Activated T-cell treated with anti-CD3 and anti-CD28 coated beads for 1 hour (primary cell): ENCODE measurements at places on chromosomes 3 and 15.

GRCh38 chr3:170485696-170486095, 67.0 kb downstream of the CLDN11 start:
- no peak for DNase-seq

DNA sequence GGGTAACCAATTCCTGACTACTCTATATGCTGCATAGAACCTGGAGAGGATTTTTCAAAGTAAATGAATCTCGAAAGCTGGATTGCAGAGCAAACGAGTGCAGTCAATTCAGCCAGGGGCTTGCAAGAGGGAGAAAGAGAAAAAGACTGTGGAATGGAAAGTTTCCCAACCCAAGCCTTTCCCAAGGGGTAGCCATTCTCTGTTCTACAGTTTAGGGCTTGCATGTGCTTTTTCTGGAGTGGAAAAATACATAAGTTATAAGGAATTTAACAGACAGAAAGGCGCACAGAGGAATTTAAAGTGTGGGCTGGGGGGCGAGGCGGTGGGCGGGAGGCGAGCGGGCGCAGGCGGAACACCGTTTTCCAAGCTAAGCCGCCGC, 511 bp upstream of the RARB start:
- DNase-seq = no peak

DNA sequence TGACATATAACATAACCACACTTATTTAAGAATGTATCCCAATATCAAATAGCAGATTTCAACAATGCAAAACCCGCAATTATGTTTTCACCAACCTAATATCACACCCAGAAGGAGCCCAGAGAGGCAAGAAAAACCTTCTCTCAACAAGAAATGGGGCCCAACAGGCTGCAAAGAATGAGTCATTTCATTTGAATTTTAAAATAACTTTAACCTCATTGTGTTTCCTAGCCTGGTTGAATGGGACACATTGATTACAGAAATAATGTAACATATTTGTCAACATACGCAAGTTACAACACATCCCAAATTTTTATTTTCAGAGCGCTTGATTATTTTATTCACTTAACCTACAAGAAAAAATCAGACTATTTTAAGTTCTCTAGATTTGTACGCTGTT, 365.1 kb upstream of the SLCO3A1 start:
- DNase-seq = no peak

DNA sequence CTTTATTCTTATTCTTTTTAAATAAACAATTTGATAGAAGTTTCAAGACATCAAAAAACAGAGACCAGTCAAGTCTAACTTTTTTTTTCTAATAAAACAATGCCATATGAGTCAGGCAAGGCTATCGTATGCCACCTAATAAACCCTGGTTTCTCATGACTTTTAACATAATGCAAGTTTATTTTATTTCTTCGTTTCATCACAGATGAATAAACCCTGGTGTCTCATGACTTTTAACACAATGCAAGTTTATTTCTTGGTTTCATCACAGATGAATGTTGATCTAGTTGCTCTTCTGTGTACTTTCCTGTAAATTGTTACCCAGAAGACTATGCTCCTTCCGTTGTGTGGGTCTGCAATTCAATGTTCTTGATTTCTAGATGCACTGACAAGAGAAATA, 905.4 kb downstream of the ROBO2 start:
- no peak for DNase-seq

DNA sequence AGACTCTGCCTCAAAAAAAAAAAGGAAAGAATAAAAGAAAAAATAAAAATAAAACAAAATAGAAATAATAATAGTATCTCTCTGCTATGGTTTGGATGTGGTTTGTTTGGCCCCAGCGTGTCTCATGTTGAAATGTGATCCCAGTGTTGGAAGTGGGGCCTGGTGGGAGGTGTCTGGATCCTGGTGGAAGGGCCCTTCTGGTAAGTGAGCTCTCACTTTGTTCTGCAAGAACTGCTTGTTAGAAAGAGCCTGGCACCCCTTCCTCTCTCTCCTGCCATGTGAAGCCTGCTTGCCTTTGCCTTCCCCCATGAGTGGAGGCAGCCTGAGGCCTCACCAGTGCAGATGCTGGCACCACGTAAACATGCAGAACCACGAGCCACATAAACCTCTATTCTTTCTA, 26.3 kb downstream of the TMEM44 start:
- no peak for DNase-seq

GRCh38 chr3:17014284-17014683, 129.5 kb downstream of the PLCL2 start:
- no peak for DNase-seq

DNA sequence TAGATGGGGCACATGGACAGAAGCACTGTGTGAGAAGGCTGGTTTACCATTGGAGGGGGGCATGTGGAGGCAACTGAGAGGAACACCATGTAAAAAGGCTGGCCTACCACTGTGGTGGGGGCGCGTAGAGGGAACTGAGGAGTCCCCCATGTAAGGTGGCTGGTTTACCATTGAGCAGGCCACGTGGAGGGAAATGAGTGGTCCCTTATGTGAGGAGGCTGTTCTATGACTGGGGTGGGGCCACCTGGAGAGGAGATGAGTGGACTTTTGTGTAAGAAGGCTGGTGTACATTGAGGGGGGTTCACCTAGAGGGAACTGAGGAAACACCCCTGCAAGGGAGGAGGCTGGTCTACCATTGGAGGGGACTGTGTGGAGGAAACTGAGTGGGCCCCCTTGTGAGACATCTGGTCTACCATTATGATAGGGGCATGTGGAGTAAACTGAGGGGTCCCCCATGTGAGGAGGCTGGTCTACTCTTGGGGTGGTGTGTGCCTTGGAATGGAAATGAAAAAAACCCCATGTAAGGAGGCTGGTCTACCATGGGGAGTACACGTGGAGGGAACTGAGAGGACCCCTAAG, 156.9 kb downstream of the FBLN2 start:
- DNase-seq = no peak

DNA sequence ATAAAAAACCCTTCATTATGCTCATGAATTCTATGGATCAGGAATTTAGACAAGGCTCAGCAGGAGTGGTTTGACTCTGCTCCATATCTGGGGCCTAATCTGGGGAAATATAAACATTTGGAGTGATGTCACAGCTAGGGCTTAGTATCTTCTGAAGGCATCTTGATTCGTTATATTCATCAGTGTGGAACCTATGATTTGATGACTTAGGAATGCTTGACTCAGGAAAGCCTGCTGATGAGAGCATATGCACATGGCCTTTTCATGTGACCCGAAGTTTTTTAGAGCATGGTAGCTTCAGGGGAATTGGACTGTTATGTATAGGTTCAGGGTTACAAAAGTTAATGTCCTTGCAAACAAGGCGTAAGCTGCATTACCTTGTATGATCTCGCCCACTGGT, 184.9 kb upstream of the LRRC3B start:
- no peak for DNase-seq

- DNase-seq = no peak
These were observed 21.3 kb downstream of the KLHL6 start for GRCh38 chr3:183534249-183534648.

GRCh38 chr3:80655216-80655615, 887.4 kb upstream of the ROBO1 start:
- DNase-seq = no peak

- no peak for DNase-seq
These were observed 46.4 kb upstream of the USP3 start for GRCh38 chr15:63458026-63458425.

DNA sequence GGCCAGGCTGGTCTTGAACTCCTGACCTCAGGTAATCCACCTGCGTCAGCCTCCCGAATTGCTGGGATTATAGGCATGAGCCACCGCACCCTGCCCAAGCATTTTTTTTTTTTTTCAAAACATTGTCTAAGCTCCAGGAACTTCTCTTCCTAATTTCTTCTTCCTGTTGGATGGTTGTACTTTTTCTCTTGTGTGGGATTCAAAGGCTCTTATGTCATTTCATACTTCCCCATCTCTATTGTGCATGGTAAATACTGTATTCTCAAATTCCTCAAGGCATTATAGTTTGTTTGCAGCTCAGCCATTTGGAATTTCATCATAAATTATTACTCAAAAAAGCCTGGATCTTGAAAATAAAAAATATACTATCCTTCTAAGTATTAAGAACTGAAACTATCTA, 199.1 kb upstream of the GADL1 start:
- DNase-seq = no peak

- DNase-seq = no peak
These were observed 435.9 kb downstream of the NR2F2 start for GRCh38 chr15:96766366-96766765.

GRCh38 chr3:105137911-105138310, 228.8 kb upstream of the ALCAM start:
- DNase-seq = no peak

DNA sequence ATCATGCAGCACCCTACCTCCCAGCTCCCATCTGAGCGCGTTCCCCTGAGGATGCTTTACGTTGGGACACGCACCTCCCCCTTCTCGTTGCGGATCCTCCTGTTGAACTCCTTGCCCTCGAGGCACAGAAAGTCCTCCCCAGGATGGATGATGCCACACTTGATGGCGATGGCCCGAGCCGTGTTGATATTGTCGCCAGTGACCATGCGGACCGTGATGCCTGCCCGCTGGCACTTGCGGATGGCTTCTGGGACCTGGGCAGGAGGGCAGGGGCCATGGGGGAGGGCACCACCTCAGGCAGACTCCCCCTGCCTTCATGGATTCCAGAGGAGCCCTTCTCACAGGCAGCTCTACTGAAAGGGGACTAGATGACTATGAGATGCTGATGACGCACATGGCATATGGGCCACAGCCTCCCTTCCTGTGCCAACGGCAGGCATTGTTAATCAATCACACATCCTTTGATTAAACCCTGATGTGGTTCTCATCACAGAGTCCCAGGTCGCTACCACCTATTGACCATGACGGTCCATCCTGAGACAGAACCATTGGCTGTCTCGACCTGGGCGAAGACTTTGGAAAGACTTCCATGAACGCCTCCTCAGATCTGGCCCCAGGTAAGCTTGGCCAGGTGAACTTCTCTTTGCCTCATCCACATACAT, 29.5 kb upstream of the SEC13 start:
- no peak for DNase-seq

- no peak for DNase-seq
These were observed 62.8 kb downstream of the THBS1 start for GRCh38 chr15:39643727-39644126.

GRCh38 chr15:46312133-46312740, 677.4 kb downstream of the SQOR start:
- DNase-seq = peak; percentile 37

GRCh38 chr3:60064210-60065178, 1014.7 kb upstream of the CFAP20DC start:
- DNase-seq = no peak

- DNase-seq = no peak
These were observed 21.4 kb downstream of the RAD54L2 start for GRCh38 chr3:51559961-51560360.

GRCh38 chr15:36370051-36370730, 209.2 kb upstream of the CDIN1 start:
- DNase-seq = no peak

DNA sequence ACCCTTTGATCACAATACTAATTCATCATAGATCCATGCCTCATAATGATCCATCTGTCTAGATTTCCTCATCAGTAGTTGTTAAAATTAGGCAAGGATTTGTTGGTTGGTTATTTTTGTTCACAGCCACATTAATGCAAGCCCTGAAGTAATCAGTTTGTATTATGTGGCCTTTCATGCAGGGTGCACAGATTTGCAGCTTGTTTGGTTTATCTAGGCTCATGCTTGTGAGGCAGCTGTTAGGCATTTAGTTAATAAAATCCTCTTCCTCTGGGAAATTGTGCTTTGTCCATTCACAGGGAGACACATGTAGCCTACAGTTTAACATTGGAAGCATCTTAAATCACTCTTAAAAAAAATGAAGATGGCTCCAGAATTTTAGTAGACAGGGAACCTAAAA, 162.8 kb upstream of the ZNF385D start:
- DNase-seq = no peak

- peak; percentile 36 for DNase-seq
These were observed 315.2 kb downstream of the UACA start for GRCh38 chr15:70447928-70448698.

DNA sequence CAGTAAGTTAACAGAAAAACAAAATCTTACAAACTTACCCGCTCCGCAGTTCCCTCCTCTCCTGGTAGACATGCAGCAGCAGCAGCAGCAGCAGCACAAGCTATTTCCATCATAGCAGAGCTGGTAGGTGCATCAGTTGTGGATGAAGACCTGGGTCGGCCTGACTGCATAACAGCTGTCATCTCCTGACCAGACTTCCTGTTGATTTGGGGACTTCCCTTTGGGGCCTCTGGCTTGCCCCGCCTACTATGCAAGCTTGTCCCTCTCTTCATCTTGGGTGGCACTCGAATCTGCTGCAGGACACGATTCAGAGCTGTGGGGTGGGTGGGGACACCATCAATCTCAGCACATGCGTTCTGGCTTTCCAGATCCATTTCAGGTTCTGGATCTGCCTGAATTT, 65.7 kb downstream of the TMCC1 start:
- no peak for DNase-seq

GRCh38 chr15:80563372-80563997, 131.6 kb upstream of the ABHD17C start:
- no peak for DNase-seq

GRCh38 chr3:154795582-154795981, 284.5 kb upstream of the MME start:
- no peak for DNase-seq

DNA sequence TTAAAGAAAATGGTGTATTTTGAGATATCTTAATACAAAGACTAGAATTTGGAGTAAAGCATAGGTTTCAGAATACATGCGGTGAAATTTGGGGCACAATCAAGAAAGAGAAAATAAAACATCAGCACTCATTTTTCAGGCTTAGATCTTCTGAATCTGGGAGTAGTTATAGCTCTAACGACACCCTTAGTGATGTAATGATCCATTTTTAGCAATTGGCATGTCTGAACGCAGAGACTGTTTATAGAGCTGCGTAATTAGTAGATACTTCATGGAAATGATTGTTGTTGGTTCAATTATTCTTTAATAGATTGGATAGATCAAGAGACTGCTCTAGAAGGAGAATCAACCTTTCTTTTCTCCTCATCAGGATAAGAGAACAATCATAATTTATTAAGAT, 47.5 kb upstream of the SNRK start:
- DNase-seq = no peak

DNA sequence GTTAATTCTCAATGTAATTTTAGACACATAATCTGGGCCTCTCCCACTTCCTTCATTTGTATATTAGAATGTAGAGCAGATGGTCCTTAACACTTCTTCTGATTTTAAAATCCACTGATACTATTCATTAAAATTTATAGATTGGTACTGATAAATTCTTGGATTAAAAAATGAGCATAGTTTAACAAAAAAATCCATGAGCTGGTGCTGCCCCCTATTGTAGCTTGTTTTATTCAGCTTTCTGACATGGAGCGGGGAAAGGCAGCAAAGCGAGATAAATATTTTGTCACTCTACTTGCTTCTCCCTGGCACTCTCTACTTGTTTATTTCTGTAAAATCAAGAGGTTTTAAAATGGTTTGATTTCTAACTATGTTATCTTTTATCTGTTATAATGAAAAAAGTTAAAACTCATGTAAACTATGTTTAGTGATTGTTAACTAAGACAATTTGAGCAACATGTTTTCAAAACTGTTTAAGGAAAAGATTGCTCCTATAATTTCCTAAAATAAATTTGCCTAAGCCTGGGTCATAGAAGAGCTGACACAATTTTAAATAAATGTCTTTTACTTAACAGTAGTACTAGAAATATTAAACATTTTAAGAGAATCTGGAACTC, 26.5 kb upstream of the PLOD2 start:
- no peak for DNase-seq
